OCI-M1 (cell line): ENCODE measurements at places on chromosomes 7 and 10.

- peak; percentile 25 for DNase-seq
Measured at GRCh38 chr7:6271060-6271658, 1.3 kb downstream of the CYTH3 start.

DNA sequence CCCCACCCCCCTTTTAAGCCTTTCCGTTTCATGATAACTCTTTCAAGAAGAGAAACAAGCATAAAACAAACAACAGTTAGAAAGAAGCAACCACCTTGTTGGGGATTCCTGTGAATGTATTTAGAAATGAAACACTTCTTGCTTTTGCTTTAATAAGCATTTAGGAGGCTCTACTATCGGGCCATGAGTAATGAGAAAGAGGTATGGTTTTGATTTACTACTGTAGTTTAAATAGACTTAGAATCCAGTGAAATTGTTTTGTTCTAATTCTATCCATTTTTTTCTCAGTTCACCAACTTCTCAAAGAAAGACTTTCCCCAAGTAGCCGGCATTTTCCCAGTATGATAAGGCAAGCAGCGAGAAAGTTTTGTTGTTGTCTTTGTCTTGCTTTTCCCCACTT, 168.7 kb upstream of the HABP2 start:
- DNase-seq = no peak

DNA sequence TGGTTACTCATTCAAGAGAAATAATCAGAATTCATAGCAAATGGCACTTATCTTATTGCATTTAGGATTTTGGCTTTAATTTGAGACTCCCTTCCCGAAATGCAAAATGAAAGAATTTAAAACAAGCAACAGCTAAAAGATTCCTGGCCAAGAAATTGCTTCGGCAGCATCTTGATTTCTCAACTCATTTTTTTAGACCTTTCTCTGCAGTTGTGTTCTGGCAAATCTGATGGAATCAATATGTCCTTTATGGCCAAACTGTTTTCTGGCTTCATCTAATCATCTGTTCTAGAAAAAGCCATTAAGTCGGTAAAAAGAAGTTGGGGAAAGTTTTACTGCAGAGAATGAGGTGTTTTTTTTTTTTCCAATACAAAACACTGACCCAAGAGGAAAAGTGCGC, 172.1 kb downstream of the SLC16A9 start:
- no peak for DNase-seq

GRCh38 chr10:111756217-111757061, 427.1 kb downstream of the GPAM start:
- DNase-seq = peak; percentile 87

GRCh38 chr7:19051767-19052375, 65.6 kb downstream of the TWIST1 start:
- DNase-seq = peak; percentile 56

GRCh38 chr10:69145864-69146263, 21.9 kb downstream of the VPS26A start:
- DNase-seq = no peak
